ENCODE measurements at places on chromosomes 12 and 14.

GRCh38 chr14:20818861-20819260, 16.2 kb upstream of the RNASE1 start:
- no peak for DNase-seq

- no peak for DNase-seq
Observed at GRCh38 chr14:99579903-99580571, 24.0 kb downstream of the CCDC85C start.

DNA sequence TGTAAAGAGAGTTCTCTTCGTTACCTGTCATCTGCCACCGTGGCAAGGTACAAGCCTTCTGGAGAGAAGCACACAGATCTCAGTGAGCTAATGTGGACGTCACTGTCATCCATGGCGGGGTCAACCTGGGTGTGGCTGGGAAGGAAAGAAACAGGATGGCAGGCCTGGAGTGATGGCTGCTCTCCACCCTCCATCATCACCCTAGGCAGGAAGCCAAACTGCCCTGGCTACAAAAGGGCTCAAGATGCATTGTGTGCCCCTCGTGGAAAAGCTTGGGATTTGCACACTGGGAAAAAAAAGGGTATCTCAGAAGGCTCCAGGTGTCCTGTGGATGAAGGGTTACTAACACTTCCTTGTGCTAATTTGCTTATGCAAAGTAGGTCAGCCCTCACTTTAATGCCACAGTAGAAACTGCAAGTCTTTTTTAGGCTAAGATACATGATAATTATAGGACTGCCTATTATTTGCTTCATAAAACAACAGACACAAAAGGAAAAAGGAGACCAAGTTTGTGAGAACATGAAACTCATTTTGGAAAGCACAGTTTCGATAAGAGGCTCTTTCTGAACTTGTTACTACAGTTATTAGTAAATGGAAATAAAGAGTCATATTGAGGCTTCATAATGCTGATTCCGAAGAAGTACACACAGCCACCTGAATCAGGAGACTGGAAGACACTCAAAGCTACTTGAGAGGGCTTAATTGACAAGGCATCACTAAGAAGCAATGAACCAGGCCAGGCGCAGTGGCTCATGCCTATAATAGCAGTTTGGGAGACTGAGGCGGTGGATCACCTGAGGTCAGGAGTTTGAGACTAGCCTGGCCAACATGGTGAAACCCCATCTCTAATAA, 18.9 kb downstream of the RFC5 start:
- DNase-seq = no peak

DNA sequence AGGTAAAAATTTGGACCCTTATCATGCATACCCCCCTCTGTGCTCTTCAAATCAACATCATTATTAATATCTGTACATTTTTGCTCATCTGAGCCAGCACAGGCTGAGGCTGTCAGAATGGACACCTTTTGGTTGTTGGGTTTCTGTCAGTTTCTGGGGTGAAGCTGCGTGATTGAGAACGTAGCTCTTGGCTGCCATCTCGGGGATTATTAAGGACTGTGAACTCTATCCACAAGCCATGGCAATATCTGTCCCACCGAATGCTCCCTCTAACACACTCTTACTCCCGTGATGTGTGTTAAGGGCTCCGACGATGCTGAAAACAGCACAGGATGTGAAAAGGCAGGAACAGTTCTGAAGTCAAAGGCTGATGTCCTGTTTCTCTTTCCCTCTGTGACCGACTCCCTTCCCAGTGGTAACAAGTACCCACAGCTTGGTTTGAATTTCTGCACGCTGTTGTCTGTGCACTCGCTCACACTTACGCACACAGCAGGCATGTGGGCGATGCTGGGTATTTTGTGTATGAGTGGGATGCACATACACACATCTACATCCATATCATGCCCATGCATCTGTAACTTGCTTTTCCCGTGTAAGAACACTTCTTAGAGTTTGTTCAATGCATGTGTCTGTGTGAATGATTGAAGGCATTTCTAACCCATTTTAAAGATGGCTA, 405.6 kb downstream of the TMEM121 start:
- no peak for DNase-seq

DNA sequence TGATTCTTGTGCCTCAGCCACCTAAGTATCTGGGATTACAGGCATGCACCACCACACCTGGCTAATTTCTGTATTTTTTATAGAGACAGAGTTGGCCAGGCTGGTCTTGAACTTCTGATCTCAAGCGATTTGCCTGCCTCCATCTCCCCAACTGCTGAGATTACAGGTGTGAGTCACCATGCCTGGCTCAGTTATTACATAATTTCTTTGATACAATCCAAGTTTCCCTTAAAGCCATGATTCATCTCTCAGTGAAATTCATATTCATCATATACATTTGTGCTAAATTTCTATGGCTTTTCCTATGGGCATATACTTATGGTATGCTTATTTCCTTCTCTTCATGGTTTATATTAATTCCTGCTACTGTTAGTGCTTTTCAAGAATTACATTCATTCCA, 29.1 kb upstream of the PZP start:
- no peak for DNase-seq

GRCh38 chr12:14417715-14418114, 52.2 kb downstream of the ATF7IP start:
- peak; percentile 66 for DNase-seq

DNA sequence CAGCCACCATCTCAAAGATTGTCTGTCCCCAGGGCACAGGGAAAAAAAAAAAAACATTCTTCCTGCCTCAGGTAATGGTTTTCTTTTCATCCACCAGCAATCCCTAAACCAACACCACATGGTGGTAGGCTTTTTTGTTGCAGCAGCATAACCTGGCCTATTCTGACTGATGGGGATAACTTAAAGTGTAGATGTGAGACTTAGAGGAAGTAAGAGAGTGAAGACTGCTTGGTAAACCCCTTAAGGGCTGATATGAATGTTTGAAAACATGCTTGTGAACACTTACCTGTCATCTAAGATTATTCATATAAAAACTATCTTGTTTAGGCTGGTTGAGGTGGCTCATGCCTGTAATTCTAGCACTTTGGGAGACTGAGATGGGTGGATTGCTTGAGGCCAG, 130.2 kb upstream of the RAP1B start:
- DNase-seq = no peak

DNA sequence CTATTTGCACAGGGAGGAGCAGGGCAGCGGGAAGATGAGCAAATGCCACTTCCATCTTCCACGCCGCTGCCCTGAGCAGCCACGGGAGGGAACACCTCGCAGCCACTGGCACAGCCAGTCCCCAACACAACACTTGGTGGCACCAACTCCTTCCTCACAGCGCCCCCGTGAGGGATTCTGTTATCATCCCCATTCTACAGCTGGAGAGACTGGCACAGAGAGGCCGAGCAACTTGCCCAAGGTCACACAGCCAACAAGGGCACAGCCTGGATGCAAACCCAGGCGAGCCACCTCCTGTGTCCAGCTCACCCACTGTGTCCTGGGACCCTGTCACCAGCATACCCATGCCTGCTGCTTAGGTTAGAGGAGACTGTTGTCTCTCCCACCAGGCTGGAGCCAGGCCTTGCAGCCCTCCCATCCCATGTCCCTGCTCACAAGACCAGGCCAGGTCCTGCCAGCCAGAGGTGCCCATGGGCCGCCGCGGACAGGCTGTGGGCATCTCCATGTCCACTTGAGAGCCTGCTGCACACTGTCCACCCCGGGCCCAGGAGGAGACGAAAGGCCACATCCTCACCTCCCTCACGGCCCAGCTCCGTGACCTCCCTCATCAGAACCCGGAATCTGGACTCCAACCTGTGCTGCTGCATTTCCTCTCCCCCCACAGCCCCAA, 57.0 kb downstream of the NCOR2 start:
- DNase-seq = no peak

DNA sequence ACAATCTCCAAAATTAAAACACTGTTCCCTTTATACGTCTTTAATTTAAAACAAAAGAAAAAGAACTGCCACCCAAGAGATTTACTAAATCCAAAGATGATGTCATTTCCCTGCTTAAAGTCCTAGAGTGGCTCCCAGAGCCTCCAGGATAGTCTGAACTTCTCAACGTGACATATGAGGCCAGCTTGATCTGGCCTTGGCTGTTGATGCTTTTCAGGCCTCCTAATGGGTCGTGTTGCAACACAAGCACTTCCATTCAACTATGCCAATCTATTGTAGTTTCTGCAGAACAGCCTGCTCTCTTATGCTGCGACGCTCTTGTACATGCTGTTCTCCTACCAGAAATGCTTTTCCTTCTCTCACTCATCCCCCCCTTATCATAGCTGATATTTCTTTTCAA, 35.7 kb downstream of the LGR5 start:
- DNase-seq = no peak

DNA sequence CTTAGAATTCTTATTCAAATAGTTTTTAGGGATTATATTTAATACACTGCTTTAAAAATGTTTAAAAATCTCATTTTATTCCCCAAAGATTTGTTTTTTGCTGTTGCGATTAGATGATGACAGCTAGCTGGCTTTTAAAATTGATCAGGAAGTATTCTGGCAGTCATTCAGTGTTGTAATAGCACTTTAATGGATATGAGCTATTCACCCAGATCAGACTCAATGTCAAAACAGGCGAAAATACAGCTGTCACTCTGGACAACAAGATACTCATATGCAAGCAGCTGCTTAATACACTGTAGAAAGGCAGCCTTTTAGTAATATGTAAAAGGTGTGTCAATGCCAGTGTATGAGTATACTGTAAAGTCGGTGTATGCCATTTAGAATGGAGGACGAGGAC, 91.7 kb downstream of the NPAS3 start:
- no peak for DNase-seq

- DNase-seq = no peak
Observed at GRCh38 chr12:93130366-93131054, 201.4 kb upstream of the EEA1 start.

DNA sequence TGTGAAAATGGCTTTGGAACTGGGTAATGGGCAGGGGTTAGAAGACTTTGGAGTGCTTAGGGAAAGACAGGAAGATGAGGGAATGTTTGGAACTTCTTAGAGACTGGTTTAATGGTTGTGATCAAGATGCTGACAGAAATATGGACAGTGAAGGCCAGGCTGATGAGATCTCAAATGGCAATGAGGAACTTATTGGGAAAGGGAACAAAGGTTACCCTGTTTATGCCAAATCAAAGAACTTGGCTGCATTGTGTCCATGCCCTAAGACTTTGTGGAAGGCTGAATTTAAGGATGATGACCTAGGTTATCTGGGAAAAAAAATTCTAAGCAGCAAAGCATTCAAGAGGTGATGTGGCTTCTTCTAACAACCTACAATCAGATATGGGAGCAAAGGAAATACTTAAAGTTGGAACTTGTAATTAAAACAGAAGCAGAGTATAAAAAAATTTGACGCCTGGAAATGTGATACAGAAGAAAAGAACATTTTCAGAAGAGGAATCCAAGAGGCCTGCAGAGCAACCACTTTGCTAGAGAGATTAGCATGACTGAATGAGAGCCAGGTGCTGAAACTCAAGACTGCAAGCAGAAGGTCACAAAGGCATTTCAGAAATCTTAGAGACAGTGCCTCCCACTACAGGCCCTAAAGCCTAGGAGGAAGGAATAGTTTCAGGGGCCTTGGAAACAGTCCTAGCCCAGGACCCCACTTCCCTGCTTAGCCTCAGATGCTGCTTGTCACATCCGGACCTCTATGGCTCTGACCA, 65.6 kb upstream of the FLRT2 start:
- no peak for DNase-seq

DNA sequence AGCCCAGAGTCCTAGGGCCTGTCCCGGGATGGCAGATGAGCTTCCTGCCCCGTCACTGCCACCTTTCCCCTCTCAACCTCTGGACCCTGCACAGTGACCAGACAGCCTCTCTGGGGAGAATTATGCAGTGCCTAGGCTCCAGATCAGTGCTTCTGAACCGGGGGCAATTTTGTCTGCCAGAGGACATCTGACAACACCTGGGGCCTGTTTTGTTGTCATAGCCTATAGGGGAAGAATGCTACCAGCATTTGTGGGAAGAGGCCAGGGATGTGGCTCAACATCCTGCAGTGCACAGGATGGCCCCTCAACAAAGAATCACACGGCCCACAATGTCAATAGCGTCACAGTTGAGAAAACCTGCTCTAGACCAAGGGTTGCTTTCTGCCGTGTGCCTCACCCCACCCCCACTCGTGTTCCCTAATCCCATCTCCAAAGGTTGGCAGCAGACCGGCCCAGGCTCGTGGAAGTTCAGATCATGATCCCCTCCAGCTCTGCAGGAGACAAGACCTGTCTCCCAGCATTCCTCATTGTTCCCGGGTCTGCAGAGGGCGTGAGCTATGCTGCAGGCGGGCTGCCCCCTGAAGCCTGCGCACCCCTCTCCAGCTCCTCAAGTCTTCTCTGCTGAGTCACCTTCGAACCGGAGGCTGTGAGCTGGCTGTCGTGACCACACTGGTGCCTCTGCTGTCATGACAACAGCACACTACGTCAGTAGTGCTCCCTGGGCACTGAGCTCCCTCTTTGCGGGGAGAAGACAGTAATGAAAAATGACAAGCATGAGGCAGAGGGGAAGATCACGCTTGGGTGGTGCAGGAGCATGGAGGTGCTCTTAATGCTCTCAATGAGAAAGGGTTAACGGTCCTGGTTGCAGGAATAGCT, 2.0 kb upstream of the GAPDH start:
- no peak for DNase-seq

GRCh38 chr12:96212456-96213375, 18.5 kb downstream of the ELK3 start:
- DNase-seq = no peak

- DNase-seq = no peak
Observed at GRCh38 chr12:50066402-50066801, 9.0 kb downstream of the ASIC1 start.

- no peak for DNase-seq
Observed at GRCh38 chr12:22687361-22688076, 62.5 kb downstream of the ETNK1 start.

GRCh38 chr14:101175731-101176534, 272.4 kb upstream of the RTL1 start:
- no peak for DNase-seq

- no peak for DNase-seq
Observed at GRCh38 chr12:76922866-76923265, 44.0 kb upstream of the CSRP2 start.

GRCh38 chr12:106901276-106901675, 54.4 kb upstream of the TMEM263 start:
- DNase-seq = no peak

DNA sequence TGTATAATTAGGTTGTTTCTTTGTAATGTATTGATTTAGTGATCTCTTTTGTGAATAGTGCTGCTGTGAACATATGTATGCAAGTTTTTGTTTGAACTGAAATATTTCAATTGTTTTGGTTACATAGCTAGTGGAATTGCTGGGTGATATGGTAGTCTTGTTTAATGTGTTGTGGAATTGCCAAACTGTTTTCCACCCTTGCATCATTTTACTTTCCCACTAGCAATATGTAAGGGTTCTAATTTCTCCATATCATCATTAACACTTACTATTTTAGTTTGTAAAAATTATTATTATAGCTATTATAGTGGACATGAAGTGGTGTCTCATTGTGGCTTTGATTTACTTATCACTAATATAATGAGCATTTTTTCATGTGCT, 5.9 kb downstream of the G2E3 start:
- DNase-seq = no peak

GRCh38 chr12:73947326-73948026, 590.2 kb upstream of the ATXN7L3B start:
- no peak for DNase-seq
